ENCODE measurements at places on chromosomes 2 and 18.

DNA sequence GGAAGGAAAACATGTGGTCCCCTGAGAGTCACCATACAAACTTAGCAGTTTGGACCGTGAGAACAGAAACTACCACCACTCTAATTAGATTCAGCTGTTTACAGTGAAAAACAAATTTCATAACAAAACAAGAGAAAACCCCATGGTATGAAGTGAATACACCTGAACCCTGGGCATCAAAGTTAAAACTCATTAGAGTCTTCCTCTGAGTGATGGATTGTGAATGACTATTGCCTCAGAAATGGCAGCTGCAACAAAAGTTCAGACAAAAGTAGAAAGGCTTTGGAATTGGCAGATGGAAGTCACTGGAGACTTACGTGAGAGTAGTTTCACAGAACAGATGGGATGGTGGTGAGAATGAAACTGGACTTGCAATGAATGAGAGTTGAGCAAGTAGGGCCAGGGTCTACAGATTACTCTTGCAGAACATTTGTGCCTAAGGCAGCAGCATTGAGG lies 98.0 kb downstream of the AAK1 start:
- DNase-seq = no peak

GRCh38 chr2:197673606-197674005 lies 1.8 kb downstream of the RFTN2 start:
- DNase-seq = no peak

DNA sequence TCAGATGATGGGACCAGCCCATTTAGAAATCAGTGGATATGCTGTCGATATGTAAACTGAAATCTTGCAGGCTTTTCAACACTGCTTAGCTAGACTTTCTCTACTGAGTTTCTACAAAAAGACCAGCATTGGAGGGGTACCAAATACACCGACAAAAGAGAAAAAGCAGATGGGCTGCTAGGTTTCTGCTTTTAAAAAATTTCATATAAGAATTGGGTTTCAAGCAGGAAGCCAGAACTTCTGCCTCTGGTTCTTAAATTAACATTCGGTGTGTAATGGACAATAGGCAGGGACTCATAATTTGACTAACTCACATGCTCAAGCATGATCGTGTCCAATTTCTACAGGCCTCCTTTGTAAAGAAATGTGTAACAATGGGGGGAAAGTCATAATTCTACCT lies 3.1 kb downstream of the ARL4C start:
- no peak for DNase-seq

DNA sequence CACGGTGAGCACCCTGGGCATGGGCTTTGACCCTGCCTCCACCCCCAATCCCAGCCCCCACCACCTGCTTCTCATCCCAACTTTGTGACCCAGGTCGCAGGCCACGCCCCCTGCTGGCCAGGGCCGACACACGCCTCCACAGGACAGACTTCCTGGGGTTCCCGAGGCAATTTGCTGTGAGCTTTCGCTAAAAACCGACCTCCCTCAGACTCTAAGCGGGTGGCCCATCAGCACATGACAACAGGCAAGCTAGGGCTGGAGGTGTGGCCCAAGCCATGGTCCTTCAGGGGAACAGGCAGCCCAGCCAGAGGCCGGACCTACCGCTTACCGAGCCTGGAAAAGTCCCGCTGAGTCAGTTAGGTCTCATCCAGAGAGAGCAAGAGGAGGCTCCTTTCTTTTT lies 31.9 kb downstream of the C1QL2 start:
- no peak for DNase-seq

- no peak for DNase-seq
Observed at GRCh38 chr2:45134726-45135125, 125.5 kb upstream of the SIX2 start.

DNA sequence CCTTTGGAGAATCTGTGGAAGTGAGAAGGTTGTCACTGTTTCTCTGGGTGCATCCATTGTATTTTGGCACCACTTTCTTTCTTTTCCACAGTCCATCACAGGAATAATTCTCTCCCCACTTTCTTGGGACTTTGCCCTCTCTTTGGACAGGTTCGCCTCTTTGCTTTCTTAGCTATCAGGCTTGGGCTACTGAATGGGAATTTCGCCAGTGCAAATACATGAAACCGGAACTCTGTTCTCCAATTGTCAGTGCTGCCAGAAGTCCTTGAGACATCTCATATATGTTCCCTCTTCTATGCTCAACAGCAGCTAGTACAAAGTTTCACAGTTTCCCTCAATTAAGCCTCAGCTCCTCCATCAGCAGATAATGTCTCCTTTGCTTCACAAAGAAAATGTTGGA lies 76.2 kb downstream of the NABP1 start:
- DNase-seq = no peak

GRCh38 chr18:57833441-57834101 lies 30.5 kb upstream of the ATP8B1 start:
- no peak for DNase-seq

DNA sequence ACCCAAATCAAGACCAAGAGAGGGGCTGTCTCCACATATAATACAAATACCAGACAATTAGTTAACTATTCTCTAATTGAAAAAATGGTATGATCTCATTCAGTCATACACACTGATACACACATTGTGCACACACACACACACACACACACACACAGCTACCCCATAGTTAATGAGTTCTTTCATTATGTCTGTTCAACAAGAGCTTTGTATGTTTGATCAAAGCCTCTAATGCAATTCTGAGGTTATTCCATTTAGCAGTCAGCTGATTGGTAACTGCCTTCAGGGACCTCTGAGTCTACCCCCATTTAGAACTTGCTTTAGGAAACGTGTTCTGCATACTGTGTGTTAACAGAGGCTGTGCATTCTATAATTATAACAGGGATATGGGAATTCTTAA lies 741.4 kb upstream of the LRRTM4 start:
- no peak for DNase-seq

GRCh38 chr2:219511547-219512325 lies 2.5 kb upstream of the ASIC4 start:
- no peak for DNase-seq

Data from activated CD4-positive, CD25-positive, alpha-beta regulatory T cell treated with anti-CD3 and anti-CD28 coated beads, Interleukin-2, amount 50 U/mL, for 16 hours (primary cell).